ENCODE measurements at places on chromosomes 1 and 21.

- peak; percentile 46 for DNase-seq
Measured at GRCh38 chr1:174839211-174839610, 160.5 kb upstream of the CACYBP start.

DNA sequence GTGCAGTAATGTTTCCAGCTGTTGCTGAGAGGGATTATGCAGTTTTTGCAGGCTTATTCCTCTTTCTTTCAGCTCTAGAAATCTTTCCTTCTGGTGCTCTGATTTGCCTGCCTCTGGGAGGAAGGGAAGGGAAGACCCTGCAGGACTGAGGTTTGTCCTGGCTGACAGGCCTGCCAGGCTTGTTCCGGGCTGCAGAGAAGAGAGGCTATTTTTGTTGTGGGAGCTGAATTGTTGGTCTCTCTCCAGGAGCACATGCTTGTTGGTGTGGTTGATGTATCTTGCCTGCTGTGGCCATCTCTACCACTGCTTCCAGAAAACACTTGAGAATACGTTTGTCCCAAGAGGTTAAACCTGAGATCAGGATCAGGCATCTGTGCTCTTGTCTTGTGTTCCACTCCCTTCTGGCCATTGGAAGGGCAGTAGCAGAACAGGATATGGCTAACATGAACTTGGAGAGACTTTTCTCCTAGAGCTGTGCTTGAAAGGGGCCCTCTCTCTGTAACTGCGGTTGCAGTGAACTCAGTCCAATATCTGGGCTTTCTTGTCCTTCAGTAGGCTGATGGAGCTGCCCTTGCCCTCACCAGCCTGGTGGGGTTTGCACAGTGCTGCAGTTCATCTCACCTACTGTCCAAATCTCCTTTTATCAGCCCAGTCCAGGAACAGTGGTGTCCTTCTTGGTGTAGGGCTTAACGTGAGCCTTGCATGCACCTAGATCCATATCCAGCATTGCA lies 21.5 kb upstream of the SLC25A34 start:
- peak; percentile 76 for DNase-seq

- no peak for DNase-seq
Measured at GRCh38 chr1:205920861-205921569, 22.2 kb downstream of the SLC26A9 start.

DNA sequence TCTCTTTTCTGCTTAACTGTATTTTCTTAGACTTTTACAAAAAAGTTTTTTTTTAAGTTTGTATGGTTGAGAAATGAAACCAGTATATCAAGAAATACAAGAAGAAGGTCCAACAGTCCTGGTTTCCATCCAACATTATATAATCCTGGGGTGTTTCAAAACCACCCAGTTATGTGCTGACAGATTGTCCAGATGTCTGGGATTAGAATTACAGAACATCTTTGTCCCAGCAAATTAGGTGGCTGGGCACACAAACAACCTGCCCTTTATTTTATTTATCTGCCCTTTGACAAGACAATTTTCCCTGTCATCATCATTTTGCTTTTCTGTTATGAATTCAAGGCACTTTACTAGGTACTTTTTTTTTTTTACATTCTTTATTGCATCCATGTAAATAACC lies 622.1 kb downstream of the PLPP3 start:
- no peak for DNase-seq

- no peak for DNase-seq
Measured at GRCh38 chr1:63772201-63772600, 1.6 kb upstream of the ROR1 start.

- DNase-seq = no peak
Measured at GRCh38 chr1:235932090-235932510, 65.4 kb upstream of the LYST start.

DNA sequence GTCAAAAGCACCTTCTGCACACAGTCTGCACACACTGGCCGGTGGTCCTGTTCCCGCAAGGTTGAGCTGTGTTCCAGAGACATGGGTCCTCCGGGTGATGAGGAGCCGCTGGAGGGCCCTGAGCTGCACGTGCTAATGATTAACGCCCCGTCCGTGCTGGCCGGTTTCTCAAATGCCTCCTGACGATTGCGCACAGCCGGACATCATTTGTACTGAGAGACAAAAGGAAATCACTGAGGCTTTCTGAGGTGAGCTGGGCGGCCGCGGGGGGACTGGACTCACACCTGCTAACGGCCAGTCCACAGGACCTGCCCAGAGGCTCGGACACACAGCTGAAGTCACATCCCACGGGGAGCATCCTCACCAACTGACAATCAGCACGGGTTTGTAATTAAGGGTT lies 29.2 kb downstream of the POFUT2 start:
- DNase-seq = no peak

DNA sequence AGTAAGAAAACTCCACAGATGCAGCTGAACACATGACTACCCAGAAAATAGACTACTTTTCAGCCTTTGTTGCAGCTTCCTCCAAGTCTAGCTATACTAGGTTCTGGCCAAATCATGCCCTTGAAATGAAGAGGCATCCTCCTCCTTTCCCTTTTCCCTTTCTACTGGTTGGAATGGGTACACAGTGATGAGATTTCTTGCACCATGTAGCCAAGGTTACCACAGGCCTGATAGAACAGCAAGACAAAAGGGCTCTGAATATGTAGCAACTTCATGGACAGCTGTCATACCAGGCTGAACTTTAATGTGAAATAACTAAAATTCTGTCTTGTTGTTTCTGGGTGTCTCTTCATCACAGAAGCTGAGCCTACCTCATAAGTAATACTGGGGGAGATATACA lies 146.5 kb downstream of the PDE4B start:
- DNase-seq = no peak

DNA sequence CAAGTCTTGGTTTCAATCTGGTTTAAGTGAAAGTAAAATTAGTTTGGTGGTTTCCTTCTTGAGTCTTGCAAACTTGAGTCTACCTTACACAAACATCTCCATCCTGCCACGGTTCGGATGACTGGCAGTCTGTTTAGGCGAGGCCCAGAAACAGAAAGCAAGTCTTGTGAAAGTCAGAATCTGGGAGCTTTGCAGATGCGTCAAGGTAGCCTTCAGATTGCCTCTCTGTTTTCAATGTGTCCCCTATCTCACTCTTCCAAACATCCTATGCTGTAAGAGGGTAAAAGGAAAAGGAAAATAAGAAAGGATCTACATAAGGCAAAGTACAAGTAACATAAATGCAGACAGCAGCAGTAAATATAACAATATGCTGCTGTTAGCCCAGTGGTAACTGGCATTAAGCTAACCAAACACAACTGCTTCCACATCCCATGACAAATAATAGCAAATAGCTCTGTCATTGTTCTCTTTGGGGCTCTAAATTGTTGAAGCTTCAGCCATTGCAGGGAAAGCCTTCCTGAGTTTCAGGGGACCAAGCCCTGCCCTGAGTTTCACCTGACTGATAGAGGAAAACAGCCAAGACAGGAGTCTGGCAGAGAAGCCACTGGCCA lies 26.2 kb upstream of the C1orf105 start:
- peak; percentile 60 for DNase-seq

- no peak for DNase-seq
Measured at GRCh38 chr1:205435578-205436573, 14.0 kb upstream of the LEMD1 start.
